ENCODE measurements at places on chromosomes 2 and 18.

DNA sequence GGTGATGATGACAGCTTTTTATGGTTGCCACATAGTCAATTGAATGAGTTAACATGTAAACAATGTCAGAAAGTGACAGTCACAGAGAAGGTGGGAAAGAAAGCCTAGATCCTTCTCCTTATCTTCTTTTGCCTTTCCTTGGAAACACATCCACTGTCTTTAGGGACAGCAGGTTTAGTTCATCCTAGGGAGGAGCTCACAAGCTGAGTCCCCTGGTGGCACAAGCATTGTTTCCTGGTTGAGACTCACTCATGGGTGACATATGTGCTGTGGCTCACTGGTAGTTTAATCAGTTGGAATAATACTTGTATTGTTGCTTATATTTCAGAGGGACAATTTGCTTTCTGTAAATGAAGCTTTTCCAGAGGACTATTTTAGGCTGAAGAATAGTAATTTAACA, 598.5 kb downstream of the CNTNAP5 start:
- no peak for DNase-seq

DNA sequence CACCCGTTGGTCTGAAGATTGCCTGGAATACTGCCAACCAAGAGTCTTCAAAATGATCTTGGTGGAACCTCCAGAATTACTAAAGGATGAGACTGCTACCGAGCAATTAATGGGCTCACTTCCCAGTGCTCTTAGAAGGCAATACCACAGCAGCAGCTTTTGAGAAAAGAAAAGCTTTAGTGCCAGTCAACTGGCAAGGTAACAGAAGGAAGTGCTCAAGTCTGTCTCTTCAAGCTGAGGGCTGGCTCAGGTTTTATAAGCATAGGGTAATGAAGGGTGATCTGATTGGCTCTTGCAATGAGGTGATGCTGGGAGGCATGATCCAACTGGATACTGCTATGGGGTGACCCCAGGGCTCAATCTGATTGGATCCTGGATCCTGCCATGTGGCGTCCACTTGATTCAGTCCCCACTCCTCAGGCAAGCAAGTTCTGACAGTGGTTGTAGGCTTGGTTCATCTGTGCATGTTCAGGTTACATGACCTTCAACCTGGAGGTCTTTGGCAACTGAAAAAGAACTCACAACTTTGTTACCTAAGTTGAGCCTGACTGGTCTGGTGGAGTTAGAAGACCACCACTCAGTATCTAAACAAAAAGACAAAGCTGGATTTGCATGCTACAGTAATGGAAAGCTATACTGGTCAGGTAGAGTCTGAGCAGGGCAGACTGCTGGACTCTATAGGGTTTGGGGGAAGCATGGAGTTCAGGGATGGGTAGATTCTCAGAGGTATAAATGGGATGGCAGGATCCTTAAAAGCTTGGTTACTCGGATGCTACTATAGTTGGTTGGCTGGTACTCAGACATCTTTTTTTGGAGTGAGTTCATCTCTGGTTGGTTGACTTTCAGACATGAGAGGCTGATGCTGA, 14.0 kb upstream of the RIF1 start:
- DNase-seq, result no peak

DNA sequence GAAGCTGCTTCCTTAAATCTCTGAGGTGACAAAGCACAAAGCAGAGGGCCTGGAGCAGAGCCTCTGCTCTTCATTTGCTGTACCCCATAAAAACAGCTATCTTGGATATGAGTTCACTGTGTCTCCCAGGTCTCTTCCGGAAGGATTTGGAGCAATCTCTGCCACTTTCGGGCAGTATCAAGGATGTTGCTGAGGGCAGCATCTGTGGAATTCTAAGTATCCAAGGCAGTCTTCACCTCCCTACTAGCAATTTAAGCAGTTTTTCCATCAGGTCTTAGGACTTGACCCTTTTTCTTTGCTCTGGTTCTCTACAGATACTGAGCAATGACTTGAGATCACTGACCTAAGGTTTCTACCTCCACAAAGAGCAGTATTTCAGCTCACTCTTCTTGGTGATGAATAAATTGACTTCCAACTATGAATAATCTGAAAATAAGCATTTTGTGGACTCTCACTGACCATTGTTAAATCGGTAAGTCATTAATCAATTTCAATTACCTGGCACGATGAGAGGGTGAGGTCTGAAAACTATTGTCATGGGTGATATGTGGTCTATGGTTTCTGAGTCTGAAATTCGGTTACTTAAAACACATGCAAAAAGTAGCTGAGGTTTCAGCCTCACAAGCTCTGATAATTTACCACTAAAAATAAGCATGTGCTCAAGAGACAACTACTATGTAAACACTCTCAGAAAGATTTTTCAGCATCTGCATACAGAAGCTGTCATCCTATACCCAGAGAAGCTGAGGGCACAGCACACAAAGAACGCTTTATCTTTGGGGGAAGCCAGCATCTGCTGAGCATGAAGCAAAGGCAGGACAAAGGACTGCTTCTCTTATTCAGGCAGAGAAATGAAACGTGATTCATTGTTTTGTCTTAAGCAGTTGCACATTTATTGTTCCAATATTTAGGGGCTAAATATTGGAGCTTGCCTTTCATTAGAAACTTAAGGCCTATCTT, 32.1 kb upstream of the SPATS2L start:
- DNase-seq, result no peak

DNA sequence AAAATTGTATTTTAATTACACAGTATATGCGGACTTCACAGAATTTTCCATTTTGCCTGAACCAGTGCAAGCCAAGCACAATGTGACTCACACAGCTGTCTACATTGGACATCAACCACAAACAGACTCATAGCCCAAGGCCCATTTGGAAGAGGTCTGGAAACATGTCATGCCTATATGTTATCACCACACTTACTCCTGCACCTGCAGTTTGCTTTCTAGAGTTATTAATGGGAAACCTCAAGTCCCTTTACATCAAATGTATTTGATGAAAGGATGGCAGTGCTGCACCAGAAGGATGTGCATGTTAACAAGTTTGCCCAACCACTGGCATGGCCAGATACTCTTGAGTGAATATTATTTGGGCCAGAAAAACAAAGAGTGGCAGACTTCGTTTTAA, 548.9 kb upstream of the CDH2 start:
- no peak for DNase-seq

GRCh38 chr2:208234786-208235185, 20.1 kb downstream of the IDH1 start:
- no peak for DNase-seq

GRCh38 chr18:74518456-74519295, 15.6 kb upstream of the CNDP1 start:
- DNase-seq, result no peak

DNA sequence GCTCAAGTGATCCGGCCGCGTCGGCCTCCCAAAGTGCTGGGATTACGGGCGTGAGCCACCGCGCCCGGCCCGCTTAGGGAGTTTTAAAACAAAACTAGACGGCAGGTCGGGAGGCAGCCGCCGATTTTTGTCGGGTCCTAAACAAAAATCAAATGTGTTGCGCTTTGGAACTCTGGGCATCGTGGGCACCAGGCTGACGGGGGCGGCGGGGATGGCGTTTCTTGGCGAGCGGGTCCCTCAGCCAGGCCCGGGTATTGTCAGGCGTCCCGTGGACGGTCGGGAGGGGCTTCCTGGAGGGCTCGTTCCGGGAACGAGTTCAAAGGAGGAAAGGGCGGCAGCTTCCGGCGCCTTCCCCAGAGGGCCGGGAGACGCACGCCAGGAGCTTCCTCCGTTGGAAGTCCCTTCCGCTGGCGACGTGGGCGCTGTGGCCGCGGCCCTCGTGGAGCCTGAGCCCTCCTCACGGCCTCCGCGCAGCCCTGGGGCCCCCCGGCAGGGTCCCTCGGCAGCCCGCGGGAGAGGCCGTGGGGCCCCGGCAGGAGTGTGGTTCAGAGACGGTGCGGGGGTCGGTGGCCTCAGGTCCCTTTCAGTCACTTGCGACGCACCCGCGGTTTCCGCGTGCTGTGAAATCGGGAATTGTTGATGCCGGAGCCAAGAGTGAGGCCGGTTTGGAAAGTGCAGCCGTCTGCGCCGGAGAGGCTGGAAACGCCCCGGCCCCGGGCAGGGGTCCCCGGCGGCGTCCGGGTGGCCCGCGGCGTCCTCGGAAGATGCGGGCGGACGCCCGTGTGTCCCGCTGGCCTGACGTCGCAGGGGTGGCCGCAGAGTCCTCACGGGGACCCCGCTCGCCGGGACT, 59.3 kb downstream of the EMILIN2 start:
- DNase-seq, result no peak

- DNase-seq, result no peak
These were observed 91.7 kb upstream of the EPC2 start for GRCh38 chr2:148552675-148553331.

GRCh38 chr2:74065456-74065855, 80.7 kb downstream of the TET3 start:
- no peak for DNase-seq

GRCh38 chr2:212554233-212554632, 15.6 kb upstream of the ERBB4 start:
- no peak for DNase-seq

GRCh38 chr2:72991439-72991725, 74.1 kb downstream of the EMX1 start:
- DNase-seq, result no peak

- no peak for DNase-seq
These were observed 83.2 kb downstream of the LTBP1 start for GRCh38 chr2:33029926-33030325.

DNA sequence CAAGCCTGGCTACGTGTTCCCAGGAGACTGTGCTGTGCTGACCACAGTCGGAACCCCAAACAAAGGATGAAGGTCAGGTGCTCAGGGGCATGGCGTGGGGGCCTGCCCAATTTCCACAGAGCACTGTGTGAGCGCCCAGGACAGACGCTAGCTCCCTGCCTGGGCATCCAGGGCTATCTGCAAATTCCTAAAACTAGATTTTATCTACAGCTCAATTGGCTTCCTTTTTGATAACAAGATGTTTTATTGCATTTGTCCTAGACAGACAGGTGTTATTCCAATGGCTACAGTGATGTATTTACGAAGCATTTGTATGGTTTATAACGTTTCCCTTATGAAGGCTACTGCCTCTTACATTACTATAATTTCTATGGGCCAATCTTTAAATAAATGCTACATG, 16.0 kb downstream of the PTGR3 start:
- DNase-seq, result no peak

- DNase-seq, result no peak
These were observed at the start of gene KCNK3 for GRCh38 chr2:26692279-26692896. KCNK3 (plus strand) TSS chr2:26692722; CDS start chr2:26692876, 154 bp downstream.

GRCh38 chr2:38417745-38418689, 40.9 kb upstream of the ATL2 start:
- no peak for DNase-seq

GRCh38 chr18:26526128-26526965, 22.0 kb downstream of the KCTD1 start:
- DNase-seq, result no peak

GRCh38 chr2:20149703-20150030, 75.3 kb downstream of the SDC1 start:
- no peak for DNase-seq

Measured in right renal pelvis (tissue), 4 donors.